ENCODE measurements at places on chromosomes 16 and 17.
A peak's percentile ranks its signal among the peaks of the same experiment; 100 is the strongest.

- DNase-seq: peak; percentile 86
These were observed 76.3 kb upstream of the WSB1 start for GRCh38 chr17:27217631-27218030.

GRCh38 chr16:2048116-2048543 is 345 bp downstream of the TSC2 start:
- peak; percentile 39 for DNase-seq

GRCh38 chr16:8951447-8952280 is 12.0 kb downstream of the USP7 start:
- DNase-seq: no peak

- no peak for DNase-seq
These were observed 76.5 kb downstream of the HELZ start for GRCh38 chr17:67168496-67168895.

DNA sequence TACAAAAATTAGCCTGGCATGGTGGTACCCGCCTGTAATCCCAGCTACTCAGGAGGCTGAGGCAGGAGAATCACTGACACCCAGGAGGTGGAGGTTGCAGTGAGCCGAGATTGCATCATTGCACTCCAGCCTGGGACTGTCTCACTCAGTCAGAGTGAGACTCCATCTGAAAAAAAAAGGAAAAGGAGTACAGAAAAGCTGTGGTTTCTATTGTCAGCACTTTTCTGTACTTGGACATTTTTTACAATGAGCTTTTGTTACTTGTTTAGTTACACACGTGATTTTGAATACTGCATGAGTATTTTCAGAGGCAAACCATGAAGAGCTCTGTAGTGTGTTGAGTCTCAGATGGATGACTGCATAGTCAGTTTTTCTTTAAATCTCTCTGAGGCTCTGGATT is 26.3 kb downstream of the ZC3H18 start:
- peak; percentile 84 for DNase-seq

- DNase-seq: no peak
These were observed 341.0 kb downstream of the SEC14L1 start for GRCh38 chr17:77481476-77482374.

DNA sequence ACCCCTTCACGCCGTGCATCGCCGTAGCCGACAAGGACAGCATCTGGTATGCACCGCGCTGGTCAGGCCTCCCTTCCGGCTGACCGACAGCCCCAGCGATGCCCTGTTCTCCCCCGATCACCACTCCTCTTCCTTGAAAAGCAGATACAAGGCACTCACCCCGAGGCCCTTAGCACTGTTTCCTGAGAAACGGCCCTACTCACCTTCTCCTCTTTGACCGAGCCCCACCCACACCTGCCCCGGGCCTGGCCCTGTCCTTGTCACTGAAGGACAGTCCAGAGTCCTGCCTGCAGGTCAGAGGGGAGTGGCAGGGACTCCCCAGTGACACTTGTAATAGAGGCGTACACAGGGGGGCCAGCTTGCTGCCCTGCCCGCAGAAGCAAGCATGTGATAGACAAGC is 45.9 kb upstream of the CHMP6 start:
- no peak for DNase-seq

GRCh38 chr17:8189711-8190477 is at the start of gene BORCS6:
TSS of gene BORCS6 (minus strand) at chr17:8190180. CDS start at chr17:8190140, 40 bp downstream.
- peak; percentile 97 for DNase-seq

GRCh38 chr16:54193665-54194333 is 92.8 kb downstream of the IRX3 start:
- peak; percentile 55 for DNase-seq

- no peak for DNase-seq
These were observed 225.1 kb downstream of the LGALS9B start for GRCh38 chr17:20242271-20242670.

DNA sequence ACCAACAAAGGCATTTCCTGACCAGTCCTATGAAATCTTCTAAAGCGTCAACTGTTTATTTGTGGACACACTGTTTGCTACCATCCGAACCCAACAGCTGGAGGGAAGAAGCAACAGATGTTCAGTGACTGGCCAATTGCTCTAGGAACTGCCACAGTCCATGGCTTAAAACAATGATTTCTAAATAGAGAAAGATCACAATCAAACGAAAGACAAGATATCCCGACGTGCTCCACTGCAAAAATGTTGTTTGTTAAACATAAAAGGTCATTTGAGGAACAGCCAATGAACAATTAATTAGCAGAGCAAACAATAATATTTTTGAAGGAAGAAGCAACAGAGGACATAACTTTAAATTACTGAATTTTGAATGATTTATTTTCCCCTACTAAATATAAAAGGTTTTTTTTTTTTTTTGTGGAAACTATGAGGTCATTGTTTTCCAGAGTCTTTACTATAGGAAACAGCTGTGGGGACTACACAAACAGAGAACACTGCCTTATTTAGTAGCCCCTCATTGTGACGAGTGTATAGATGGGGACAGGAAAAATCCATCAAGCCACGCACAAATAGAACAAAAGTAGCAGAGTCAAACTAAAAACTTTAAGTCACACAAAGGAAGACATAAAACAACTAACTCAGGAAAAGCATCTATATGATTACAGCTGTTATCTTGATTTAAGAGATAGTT is 17.2 kb downstream of the USP31 start:
- DNase-seq: no peak

GRCh38 chr16:84718-85406 is 6.8 kb downstream of the MPG start:
- DNase-seq: peak; percentile 82

DNA sequence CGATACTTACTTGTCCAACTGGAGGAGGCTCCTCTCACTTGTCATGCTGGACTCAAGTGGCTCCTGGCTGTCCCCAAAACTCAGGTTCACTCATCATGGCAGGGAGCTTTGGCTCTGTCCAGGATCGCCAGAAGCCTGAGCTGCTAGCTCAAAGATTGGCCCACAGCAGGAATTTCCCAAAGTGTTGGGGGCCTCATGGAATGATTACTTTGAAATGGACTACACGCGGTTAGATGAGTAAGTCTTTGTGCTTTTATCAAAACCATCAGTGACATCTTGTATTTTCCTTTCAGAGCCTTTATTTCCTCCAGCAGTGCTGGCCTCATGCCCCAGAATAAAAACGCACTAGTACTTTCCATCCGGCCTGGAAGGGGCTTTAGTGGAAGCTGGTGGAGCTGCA is 29.2 kb upstream of the PHB1 start:
- DNase-seq: no peak

GRCh38 chr17:79779084-79779529 is 1.2 kb downstream of the CBX2 start:
- no peak for DNase-seq

DNA sequence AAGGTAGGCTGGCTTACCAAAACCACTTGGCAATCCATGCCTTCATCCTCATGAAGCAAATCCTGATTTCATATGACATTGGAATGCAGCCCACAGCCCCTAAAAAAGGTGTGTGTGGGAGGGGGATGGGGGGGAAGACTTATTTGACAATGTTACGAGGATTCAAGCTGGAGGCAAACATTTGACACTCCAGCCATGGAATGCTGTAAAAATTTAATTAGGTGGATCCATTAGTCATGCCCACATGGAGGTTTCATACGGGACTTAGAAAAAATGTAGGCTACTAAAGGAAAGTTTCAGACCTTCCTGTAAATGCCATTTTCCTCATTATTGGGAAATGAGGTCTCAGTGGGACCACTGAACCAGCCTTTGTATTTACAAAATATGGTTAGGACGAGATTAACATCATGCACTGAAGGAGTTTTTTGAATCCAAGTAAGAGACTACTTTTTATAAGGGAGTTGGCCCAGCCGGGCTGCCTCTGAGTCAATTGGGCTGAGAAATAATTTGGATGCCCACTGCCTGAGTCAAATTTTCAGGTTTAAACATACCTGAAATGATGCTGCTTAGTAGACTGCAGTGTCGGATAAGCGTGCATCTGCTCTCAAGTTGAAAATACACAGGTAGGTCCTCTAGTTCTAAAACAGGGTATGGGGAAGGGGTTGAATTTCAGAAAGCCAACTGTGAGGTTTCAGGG is 44.6 kb upstream of the MAF start:
- DNase-seq: no peak

DNA sequence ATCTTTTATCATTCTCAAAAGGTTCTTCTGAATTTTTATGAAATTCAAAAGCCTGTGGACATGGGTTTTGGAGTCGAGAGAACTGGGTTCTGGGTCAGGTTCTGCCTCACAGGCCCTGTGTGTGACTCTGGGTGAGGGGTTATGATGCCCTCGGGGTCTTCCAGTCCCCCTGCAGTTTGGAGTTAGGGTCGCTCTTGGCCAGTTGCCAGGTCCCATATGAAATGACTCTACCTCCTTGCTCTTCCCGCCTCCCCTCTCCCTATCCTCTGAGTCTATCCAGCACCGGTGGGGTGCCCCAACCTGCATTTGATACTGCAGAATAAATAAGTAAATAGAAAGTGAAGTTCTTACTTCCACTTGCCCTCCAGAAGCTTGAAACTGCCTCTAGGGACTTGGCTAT is 54.1 kb downstream of the ZDHHC7 start:
- DNase-seq: no peak

DNA sequence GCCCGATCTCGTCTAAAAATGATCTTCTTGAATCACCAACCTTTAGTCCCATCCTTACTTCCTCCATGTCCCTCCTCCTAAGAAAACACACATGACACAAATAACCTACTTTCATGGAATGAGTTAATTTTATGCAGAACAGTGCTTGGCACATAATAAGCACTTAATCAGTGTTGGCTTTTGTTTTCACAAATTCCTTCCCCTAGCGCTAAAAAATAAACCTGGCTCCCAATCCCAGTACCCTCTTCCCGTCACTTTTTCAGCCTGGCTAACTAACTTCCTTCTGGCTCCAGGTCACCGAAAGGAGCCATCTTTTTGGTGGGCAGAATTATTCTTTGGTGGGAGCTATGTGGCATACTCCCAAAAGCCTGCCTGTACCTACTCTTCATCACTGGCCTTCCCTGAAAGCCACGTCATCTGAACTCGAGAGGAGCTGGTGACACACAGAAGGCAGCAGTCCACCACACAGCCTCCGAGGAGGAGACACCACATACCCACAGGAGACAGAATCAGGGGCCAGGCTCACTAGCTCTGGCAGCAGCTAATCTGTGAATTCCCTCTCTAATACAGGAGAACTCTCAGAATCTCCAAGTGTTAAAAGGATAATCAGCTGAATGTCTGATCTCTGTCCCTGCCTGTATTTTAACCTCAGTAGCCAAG is 114.5 kb downstream of the SMG6 start:
- no peak for DNase-seq

GRCh38 chr16:79104567-79104966 is 496.0 kb downstream of the MAF start:
- no peak for DNase-seq

GRCh38 chr16:4021070-4021779 is 95.0 kb downstream of the ADCY9 start:
- no peak for DNase-seq

DNA sequence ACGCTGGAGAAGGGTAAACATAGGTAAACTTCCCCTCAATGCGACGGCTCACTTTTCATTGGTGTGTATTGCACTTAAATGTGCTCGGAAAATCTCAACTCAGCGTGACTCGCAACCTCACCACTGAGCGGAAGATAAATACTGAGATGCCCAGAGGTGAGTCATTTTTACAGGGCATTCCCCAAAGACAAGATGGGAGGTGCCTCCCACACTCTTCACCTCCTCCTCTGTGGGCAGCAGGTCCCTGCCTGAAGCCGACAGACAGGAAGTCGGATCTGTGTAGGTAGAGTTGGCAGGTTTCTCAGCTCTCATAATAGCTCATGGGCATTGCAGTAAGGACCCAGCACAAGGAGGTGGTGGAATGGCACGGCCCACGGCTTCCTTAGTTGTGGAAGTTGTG is 274.6 kb upstream of the HSBP1 start:
- DNase-seq: no peak

- no peak for DNase-seq
These were observed 378.0 kb downstream of the SLC39A11 start for GRCh38 chr17:72714357-72714966.

- DNase-seq: no peak
These were observed 45.2 kb downstream of the RNF112 start for GRCh38 chr17:19456016-19456927.

DNA sequence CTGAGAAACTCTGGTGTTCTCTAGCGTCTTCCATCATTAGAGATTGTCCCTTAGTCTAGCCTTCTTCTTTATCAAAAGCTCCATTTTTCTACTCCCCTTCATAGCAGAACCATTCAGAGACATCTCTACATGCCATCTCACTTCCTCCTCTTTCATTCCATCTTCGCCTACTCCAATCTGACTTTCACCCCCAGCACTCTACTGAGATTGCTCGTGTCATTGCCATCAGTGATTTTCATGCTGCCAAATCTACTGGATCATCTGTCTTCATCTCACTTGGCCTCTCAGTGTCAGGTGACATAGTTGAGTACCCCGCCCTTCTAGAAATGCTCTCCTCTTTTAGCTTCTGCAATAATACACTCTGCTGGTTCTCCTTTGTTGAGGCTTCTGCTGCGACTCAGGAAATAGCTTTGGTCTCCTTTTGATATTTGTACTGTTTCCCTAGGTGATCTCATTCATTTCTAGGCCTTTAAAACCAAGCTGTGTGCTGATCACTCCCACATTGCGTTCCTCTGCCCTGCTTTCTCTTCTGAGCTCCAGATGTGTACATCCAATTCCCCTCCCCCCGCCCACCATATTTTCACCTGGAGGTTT is 119.1 kb downstream of the FTO start:
- DNase-seq: no peak

Measured in suppressor macrophage treated with lipopolysaccharide for 1 hour (primary cell).